ENCODE measurements at places on chromosomes 11 and 22.
A peak's percentile ranks its signal among the peaks of the same experiment; 100 is the strongest.

GRCh38 chr22:31622980-31623379 lies 39.0 kb downstream of the PISD start:
- DNase-seq = no peak

- DNase-seq = no peak
Observed at GRCh38 chr11:3006505-3007260, 14.6 kb upstream of the NAP1L4 start.

DNA sequence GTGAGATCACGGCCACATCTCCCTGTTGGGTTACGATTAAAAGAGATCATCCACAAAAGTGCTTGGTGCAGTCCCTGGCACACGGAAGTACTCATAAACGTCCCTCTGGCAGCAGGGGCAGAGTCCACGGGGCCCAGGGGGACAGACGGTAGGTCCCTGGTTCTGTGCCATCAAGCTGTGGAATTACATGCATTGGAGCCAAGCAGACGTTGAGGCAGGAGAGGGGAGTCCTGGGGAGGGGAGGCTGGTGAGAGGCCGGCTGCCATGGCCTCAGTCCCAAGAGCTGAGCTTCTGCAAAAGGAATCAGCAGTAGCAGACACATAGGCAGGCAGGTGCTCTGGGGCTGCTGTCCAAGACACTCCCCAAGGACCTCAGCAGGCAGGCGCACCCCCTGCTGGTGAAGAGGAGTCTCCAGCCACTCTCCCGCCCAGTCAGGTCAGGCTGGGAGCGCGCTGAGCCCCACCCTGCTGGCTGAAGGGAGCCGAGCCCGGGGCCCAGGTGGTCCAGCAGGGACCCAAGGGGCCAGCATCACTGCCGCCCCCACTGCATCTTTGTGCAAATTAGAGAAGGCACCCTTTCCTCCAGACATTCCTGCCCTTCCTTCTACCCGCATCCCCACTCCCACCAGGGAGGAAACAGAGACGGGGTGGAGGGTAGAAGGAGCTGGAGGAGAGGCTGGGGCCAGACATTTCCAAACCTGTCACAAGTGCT lies 7.6 kb upstream of the KCTD17 start:
- peak; percentile 83 for DNase-seq

DNA sequence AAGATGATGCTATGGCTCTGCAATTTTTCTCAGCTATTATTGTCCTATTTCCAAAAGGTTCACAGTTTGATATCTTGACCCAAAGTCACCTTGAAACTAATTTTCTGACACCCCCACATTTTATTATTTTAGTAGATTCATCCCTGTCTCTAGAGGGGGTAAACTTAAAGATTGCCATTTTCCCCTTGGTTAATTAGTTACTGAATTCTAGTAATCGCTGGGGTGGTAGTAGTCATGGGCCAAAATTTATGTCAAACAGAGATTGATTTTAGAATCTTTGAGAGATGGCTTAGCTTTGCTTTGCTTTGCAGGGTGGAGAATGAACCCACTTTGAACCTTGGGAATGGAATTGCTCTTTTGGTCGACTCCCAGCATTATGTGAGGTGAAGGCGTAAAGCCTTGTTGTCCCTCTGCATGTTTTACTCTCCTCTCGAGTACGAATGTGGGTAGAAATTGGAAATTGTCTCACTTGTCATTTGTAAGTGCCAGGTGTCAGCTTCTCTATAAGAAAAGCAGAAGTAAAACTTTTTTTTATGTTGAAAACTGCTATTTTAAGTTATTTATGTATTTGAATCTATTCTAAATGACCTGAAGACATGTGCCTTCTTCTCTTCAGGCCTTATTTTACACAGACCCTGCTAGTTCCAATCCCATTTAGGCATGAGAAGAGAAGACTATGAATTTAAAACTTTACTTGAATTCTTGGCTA lies 42.4 kb upstream of the RCE1 start:
- peak; percentile 94 for DNase-seq

GRCh38 chr11:8268530-8269400 lies 5.1 kb upstream of the LMO1 start:
- no peak for DNase-seq

- peak; percentile 40 for DNase-seq
Observed at GRCh38 chr11:114774599-114775361, 96.5 kb downstream of the NXPE2 start.

GRCh38 chr22:44199866-44200265 lies 19.1 kb downstream of the PARVG start:
- no peak for DNase-seq

- peak; percentile 69 for DNase-seq
Observed at GRCh38 chr22:43993072-43993760, 30.9 kb upstream of the PARVB start.
